ENCODE measurements at places on chromosomes 6 and 20.

- no peak for DNase-seq
Observed at GRCh38 chr20:4457566-4458543, 263.9 kb upstream of the PRND start.

- no peak for DNase-seq
Observed at GRCh38 chr6:16633465-16633864, 127.8 kb downstream of the ATXN1 start.

DNA sequence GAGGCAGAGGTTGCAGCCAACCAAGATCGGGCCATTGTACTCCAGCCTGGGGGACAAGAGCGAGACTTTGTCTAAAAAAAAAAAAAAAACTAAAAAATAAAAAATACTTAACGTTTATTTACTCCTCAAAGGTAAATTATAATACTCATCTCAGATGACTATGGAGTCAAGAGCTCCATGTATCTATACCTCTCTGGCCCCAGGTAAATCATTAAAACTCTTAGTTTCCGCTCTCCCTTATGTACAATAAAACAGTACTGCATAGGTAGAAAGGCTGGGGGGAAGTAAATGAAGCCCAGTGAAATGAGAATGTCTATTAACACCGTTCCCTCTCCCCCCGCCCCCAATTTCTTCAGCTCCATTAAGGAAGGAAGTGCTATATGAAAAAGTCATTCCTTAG is 1.2 kb downstream of the SRSF12 start:
- no peak for DNase-seq

DNA sequence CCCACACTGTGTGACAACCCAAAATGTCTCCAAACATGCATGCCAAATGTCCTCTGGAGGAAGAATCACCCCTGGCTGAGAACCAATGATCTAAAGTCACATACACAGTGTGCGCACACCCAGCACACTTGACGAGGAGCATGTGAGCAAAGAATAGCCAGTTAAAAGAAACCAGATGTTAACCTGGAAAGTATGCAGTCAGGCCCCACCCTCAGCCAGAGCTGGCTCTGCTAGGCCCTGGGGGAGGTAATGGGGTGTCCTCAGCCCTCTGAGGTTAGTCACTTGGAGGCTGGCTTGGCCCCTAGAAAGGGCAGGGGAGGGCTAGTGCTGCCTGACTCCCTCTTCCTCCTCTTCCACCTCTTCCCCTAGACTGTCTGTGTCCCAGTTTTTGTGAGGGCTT is 15.2 kb upstream of the GUCA1A start:
- no peak for DNase-seq

- DNase-seq, result no peak
Observed at GRCh38 chr6:34745277-34746103, 11.8 kb upstream of the SNRPC start.

DNA sequence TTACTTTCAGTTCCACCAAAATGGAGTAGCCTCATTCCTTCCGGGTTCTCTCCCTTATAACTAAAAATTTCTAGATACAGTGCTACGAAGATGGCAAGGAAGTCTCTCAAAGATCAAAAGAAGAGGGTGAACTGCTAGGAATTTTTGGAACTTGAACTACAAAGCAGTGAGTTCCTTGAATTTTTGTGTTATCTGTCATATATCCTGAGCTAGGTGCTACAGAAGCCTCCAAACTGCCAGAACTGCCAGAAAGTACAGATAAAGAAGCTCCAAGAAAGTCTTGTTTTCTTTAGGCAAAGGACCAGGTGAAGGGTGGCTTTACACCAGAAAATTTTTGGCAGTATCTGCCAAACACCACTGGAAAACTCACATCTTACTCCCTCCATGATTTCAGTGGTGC is 218.8 kb upstream of the FLRT3 start:
- DNase-seq, result no peak

- no peak for DNase-seq
Observed at GRCh38 chr6:32807020-32807580, 9.7 kb downstream of the HLA-DOB start.

GRCh38 chr6:107488875-107489635 is 862 bp upstream of the SOBP start:
- DNase-seq, result no peak

DNA sequence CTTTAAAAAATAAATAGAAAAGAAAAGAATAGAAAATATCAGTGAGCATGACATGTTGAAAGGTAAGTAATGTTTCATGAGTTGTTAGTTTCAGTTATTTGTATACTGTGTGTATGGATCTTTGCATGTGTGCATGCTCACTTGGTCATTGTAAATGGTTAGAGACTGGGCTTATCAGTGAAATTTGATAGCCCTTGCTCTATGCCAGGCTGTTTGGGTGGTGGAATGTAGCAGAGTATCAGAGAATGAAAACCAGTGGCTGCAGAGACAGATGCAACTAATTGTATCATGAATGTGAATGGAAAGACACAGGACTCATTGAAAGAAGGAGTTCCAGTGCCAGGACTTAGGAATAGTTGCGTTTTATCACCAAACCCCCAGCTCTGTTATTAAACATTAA is 4.2 kb downstream of the GSTA2 start:
- DNase-seq, result no peak

DNA sequence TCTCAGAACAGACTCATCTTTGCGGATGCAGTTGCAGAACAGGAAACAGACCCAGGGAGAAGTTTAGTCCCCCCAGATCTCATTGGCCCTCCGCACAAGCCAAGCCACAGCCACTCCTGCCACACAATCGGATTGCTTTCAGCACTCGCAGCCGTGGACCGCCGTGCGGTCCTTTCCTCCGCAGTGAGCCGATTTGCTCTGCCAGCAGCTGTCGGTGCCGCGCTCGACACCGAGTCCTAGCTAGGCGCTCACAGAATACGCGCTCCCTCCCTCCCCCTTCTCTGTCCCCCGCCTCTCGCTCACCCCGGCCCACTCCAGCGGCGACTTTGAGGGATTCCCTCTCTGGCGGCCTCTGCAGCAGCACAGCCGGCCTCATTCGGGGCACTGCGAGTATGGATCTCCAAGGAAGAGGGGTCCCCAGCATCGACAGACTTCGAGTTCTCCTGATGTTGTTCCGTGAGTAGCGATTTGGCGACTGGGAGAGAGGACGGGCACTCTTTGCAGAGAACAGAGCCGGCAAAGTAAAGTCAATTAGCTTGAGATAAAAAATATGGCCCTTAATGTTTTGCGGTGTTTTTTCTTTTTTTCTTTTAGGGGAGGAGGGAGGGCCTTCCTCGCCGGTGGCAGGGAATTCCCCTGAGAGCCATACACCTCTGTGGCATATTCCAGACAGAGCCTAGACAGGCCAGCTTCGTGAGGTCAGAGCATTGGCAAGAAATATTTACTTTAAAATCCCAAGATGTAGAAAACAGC is at the start of gene LAMP5:
LAMP5 (plus strand) TSS at position 130 of the 753 bp plus-strand sequence; CDS start at position 393, 263 bp downstream.
- no peak for DNase-seq

DNA sequence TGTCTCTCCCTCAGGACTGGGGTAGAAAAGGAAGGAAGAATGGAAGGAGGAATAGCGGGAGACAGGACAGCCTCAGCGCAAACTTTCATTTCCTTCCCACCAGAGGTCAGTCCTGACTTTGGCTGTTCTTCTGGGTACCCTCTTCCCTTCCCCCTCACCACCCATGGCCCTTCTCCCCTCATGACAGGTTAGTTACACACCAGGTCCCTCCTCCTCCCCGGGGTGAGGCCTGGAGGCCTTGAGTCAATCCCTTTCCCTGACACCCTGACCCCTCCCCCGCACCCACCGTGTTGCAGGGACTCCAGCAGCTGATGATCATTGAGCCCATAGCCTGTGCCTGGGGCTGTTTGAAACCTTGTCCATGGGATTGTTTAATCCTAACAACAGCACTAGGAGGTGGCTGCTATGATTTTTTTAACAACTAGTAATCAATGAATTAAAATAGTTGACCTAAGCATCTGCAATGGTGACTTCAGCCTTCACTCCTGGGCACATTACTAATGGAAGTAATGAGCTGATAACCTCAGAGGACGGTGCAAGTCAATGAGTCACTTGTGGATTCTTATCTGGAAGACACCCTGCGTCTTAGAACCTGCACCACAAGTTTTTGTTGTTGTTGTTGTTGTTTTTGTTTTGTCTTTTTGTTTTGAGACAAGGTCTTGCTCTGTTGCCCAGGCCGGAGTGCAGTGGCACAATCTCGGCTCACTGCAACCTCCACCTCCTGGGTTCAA is 46.6 kb upstream of the CCDC167 start:
- no peak for DNase-seq

DNA sequence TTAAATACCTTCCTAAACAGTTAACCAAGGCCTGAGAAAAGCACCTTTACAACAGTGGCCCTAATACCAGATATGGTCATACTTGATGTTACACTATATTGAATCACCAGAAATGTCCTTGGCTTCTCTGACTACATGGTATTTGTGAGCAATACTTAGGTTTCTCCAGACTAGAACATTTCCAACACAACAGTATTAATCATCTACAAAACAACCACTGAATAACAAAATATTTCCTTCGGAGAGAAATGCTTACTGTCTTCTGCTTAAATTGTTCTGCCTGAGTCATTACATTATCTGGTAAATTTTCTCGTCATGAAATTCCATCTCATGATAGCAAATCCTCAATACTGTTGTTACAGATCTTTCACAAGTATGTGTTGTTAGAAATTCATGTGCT is 252.9 kb upstream of the RUNX2 start:
- DNase-seq, result no peak

- DNase-seq, result no peak
Observed at GRCh38 chr20:36866681-36867495, 9.1 kb upstream of the TLDC2 start.

GRCh38 chr6:154872542-154873114 is 122.5 kb upstream of the TIAM2 start:
- no peak for DNase-seq

- no peak for DNase-seq
Observed at GRCh38 chr6:586553-586952, 70.3 kb downstream of the HUS1B start.

GRCh38 chr20:46129955-46130481 is 11.9 kb downstream of the CD40 start:
- no peak for DNase-seq

GRCh38 chr6:142357879-142358278 is 56.1 kb downstream of the ADGRG6 start:
- no peak for DNase-seq

- no peak for DNase-seq
Observed at GRCh38 chr6:108251252-108251651, 9.6 kb downstream of the SNX3 start.

- no peak for DNase-seq
Observed at GRCh38 chr20:53662595-53662994, 69.0 kb upstream of the ZNF217 start.

DNA sequence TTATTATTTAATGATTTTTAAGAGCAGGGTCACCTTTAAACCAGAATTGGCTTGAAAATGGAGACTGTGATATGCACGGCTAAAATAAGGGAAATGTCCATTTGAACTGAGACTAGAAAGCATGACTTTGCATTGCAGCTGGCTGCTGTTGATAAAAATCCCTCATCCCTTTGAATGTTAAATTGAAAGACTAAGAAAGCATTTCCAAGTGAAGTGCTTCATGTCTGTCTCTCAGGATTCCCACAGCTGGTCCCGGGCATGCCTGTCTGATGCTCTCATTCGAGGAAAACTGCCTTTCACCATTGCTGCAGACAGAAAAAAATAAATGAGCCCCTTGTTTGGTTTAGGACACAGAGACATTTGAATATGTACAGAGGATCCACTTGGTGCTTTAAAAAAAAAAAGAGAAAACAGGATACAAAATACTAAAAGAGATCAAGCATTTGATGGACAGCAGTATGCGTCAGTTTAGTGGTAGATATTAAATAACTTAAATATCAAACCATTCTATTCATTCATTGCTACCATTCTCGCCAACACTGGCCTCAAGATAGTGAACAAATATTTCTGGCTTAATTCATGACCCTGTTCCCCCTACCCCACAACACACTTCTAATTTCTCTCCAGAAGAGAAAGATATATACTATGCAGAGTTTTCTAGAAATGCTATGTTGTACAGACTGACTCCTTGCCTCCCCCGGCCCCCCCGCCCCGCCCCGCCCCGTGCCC is 55.0 kb downstream of the TBC1D7 start:
- DNase-seq, result no peak

GRCh38 chr20:8635048-8635572 is 433.8 kb upstream of the PLCB4 start:
- no peak for DNase-seq

DNA sequence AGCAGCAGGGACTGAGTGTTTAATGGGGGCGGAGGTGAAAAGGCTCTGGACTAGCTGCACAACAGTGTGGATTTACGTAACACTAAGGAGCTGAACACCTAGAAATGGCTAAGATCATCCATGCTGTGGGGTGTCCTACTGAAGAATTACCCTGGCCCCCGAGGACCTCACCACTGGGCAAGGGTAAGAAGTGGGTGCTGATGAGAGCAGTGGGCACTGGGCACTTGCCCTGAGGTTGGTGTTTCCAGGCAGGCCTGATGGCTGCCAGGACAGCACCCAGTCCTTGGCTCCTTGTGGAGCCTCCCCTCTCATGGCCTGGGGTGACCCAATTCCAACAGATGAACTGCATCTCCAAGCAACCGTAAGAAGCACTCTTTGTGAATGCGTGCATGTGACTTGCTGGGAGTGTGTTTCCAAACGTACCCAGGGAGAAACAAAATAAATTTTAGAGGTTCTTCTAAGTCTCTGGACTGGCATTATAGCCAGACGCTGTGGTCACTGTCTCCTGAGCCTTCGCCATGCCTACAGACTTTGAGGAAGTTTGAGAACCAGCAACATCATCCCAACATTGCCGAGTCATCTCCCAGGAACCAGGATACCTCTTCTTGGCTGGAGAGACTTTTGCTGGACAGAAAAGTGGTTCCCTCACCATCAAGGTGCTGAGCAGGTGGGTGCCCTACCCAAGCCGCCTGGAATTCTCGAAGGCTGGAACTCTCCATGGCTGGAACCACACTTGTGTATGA is 245.9 kb downstream of the ERMARD start:
- DNase-seq, result peak; percentile 29

- DNase-seq, result no peak
Observed at GRCh38 chr20:62178316-62179161, 4.3 kb upstream of the MTG2 start.

GRCh38 chr20:2663364-2663886 is 591 bp downstream of the IDH3B start:
- no peak for DNase-seq

DNA sequence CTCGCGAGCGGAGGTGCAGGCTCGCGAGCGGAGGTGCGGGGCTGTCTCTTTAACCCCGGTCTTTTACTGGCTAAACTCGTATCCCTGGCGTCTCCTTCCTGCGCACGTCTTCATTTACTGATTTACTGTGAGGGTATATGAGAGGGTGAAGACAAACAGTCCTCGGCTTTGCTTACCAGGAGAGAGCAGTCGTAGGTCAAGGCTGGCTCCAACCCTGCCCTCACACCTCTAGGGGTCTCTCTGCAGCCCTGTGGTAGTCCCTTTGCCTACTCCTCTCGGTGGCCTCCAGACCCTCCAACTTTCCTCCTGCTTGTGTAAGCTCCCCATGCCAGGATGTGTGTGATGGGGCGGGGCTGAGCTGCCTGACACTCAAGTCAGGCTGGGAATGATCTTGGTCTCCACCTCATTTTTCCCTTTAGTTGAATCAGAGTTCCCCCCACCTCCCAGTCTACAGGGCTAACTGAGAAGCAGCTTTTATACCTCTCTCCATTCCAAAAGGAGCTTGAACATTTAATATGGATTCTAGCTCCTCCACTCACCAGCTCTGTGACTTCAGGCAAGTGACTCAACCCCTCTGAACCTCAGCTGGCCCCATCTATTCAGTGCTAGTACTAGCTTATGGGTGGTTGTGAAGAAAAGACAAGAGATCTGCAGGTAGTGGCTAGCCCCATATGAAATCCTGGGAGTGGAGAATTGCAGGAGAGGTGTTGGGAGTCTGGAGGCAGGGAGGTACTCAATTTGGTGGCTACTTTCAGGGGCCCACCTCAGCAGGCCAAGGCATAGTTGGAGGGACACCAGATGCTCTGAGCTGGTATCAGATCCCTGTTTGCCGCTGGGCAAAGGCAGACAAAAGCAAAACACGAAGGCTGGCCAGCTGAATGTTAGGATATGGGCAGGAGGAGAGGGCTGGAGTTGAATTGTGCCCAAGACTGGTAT is 902 bp downstream of the SLC29A1 start:
- DNase-seq, result no peak

All from CD4-positive, alpha-beta T cell treated with Interferon gamma for 1 hour (primary cell).